HAP-1 (cell line): ENCODE measurements at places on chromosomes 4 and X.

DNA sequence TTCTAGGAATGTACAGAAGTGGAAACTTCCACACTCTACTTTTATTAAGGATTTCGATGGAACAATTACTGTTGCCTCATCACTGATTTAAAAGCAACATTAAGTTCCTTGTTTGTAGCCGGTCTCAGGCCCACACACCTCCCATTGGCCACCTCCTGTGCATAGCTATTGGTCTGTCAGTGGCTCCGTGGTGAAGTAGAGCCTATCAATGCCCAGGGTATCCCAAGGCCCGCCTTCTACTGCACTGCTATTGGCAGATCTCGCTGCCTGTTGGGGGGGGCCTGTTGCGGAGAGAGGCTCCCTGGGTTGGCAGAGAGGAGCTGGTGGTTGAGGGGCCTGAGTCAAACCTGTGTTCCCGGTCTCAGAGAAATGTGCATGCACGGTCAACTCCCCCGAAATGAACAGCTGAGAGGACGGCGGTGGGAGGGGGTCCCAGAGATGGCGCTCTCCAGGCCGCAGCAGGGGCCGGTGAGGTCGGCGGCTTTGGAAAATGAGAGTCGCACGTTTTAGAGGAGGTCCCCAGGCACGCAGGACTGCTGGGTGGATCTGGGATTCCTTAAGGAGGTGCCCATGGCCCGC is 4.9 kb upstream of the ARAF start:
- DNase-seq: peak; percentile 95

GRCh38 chr4:22493523-22493922 is 22.3 kb downstream of the ADGRA3 start:
- DNase-seq: no peak

DNA sequence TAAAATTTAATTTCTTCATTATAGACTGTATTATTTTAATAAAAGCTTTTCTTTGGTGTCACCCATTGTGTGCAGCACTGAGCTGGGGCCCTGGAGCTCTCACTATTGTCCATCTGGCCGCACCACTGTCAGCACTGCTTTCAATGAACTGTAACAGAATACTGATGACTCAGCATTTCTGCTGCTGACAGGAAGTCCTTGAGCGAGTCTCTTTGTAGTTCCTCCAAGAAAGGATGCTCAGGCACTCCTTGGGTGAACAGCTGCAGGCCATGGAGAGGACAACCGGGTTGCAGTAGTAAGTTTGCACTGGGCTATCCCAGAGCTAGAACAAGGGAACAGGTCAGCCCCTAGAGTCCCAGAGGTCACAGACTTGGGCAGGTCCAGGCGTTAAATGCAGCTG is 81.6 kb downstream of the SORBS2 start:
- peak; percentile 24 for DNase-seq

DNA sequence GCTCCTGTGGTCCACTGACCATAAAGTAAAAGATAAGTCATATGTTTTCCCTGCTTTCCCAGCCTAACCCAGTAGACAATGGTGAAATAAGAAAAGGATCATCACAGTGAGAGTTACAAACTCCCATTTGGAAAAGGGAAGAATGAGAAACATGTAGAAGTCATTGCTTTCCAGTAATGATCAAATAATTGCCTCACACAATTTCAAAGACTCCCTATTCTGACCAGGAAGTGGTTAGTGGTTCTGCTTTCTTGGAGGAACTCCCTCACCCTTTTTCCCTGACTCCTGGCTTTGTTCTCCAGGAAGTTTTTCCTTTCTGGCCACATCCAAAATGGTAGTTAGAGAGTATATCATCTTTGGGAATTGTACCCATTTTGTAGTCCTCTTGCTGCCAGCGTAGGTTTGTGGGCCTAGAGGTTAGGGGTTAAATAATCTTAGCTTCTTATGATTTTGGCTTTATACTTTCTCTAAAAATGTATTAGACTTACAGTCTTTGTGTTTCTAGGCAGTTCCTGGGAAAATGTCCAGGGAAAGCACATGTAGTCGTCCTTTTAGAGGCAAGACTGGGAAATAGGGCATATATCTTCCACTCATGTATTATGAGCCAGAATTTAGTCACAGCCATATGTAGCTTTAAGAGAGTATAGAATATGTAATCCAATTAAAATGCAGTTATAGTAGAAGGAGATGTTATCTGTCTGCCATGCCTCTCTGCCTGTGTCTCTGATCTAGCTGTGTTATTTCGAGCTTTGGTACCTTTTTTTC is 10.5 kb downstream of the VAMP7 start:
- DNase-seq: no peak

DNA sequence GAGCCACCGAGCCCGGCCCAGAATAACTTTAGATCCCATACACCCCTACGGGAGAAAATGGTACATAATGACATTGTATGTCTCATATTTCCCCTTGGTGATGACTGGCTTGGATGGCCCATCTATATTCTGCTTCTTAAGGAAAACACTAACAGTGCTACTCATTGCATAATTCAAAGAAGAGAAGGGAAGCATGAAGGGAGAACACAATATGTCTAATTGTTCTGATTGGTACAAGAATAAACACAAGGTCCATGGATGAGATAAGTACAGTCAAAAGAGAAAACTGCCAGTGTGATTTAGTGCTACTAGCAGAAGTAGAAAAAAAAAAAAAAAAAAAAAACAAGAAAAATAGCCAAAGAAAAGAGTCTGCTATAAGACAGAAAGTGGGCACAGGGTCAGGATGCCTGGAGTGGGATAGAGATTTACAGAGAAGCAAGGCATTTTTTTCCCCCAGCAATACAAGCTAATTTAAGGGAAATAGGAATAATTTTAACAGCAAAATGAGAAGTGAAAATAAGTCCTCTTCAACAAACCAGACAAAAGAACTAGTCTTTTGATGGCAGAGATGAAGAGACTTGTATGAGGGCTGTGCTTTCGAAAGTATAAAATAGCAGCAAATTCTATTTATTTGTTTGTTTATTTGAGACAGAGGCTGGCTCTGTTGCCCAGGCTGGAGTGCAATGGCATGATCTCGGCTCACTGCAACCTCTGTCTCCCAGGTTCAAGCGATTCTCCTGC is 96.5 kb upstream of the MAP3K15 start:
- no peak for DNase-seq

- no peak for DNase-seq
Observed at GRCh38 chr4:127968586-127968985, 3.4 kb downstream of the ABHD18 start.
